ENCODE measurements at places on chromosomes 12 and 14. TPM values are rescaled to one million over a fixed set of nuclear protein-coding genes. Genes with fewer than 3 reads are reported as not detected.

KRT71 gene
- total RNA-seq, result not detected

- no peak for DNase-seq
Observed at GRCh38 chr14:101025131-101025530, 121.6 kb upstream of the RTL1 start.

- DNase-seq, result no peak
Observed at GRCh38 chr14:66804141-66804540, 296.2 kb downstream of the GPHN start.

- DNase-seq, result peak; percentile 92
Observed at GRCh38 chr12:65876898-65877721, 52.8 kb downstream of the HMGA2 start.

- DNase-seq, result no peak
Observed at GRCh38 chr14:87014856-87015255, 978.1 kb downstream of the GALC start.

All from Caki2 (cell line).